Right ventricle myocardium inferior (tissue), 1 donor: ENCODE measurements at places on chromosomes 7 and 10.

- no peak for DNase-seq
Observed at GRCh38 chr7:132446666-132447278, 129.5 kb downstream of the PLXNA4 start.

GRCh38 chr10:71584461-71584860, 135.1 kb downstream of the C10orf105 start:
- no peak for DNase-seq

GRCh38 chr10:123891144-123892071, at the start of gene CPXM2:
Gene CPXM2, minus strand, starts transcription at chr10:123891807. Its CDS starts 148 bp downstream, at chr10:123891659.
- no peak for DNase-seq

- peak; percentile 88 for DNase-seq
Observed at GRCh38 chr10:50417886-50418830, 166.8 kb upstream of the ASAH2 start.

DNA sequence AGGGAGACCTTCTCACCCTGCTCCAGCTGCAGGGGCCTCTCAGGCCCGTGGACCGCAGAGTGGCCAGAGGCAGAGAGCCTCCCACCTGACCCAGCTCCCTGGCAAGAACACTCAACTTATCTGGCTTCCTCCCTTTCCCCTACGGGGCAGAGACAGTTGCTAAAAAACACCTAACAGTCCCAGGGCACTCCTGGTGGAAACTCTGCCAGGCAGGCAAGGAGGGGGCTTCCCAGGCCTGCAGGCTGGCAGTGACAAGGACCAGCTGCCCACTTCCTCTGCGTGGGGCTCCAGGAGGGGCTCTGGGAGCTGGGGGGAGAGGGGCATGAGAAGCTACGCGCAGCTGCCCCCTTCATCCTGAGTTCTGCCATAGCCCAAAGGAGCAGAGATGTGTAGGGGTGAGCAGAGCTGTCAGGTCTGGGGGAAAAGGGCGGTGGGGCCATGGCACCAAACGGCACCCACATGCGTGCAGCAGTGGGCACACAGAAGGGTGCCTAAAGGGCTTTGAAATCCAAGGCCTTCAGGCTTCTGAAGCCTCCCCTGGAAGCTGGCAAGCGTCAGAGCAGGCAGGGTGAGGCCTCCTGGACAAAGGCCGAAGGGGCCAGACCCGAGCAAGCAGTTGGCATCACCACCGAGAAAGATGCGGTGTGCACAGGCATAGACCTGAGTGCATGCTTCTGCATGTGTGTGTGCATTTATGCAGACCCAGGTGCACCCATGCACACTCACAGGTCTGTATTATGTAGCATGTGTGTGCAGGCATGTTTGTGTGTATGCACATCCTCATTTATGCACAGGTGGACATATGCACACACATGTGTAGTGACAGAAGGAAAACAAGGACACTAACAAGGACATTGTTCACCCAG, 14.4 kb downstream of the SPOCK2 start:
- DNase-seq = no peak

DNA sequence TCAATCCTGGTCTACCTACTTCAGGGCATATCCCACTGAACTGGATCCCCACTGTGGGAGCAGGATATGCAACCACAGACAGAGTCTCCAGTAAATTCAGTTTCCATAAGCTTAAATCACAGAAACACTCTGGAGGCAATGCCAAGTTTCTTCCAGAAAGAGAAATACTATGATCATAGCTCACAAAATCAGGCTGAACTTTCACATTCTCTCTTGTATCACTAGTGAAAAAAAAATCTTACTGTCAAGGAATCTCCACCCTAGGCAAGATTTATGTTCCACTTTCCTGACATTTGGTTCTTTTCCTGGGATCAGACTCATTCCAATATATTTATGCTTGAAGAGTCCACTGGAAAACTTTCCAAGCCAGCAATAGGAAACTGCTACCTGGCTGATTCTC, 749.0 kb downstream of the SUGCT start:
- no peak for DNase-seq

DNA sequence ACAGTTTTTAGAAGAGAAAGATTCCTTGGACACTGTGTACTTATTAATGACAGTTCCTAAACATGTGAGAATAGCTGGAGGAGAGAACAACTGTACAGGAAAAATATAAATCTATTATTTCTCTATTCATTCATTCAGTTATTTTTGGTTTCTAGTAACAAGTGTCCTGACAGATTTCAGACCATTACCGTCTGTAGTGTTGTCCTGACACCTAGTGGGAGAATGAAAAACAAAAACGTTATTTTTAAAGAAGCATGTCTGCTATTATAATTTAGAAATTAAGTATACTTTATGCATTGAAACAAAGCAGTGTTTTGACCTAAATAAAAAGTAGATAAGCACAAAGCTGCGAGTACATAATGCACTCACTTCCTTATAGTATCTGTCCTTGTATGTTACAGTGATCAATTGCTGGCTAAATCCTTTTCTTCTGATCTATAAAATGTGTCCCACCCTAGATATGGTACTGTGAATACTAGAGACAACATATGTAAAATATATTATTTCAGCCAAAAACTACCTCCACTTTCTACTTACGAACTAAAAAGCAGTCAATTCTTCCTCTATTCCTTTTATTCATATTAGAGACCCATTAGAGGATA, 575.6 kb downstream of the ARL4A start:
- DNase-seq = no peak

DNA sequence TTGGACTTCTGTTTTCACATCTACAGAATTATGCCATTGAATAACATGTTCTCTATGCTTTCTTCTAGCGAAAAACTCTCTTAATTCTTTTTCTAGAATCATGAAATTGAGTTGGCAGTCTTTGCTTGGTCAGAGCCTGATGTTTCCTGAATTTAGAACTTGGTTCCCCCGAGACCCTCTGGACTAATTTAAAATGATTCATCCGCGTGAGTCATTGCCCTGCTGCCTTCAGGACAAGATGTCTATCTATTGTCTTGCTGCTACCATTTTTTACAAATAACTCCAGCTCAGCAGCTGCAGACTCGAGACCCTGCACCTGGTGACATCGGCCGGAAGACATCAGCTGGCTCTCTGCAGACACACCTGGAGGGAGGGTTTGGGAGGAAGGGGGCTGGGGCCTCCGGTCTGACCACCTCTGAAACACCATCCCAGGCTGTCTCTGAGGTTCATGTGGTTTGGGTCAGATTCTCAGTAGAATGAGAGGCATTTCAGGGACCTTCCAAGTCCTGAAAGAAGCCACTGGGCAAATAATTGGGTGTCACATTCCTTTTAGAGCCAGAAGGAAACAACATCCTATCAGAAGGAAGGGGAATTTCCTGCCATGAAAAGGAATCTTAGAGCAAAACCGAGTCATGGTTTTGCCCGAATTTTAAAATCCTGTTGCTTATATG, 20.9 kb upstream of the KLF6 start:
- DNase-seq = no peak
